ENCODE measurements at places on chromosomes 3 and 15. TPM values are rescaled to one million over a fixed set of nuclear protein-coding genes. Genes with fewer than 3 reads are reported as not detected.

The FILIP1L gene
- 5.3 TPM for total RNA-seq

The IRAK2 gene
- 11.9 TPM for total RNA-seq

The MYEF2 gene
- 44.6 TPM for total RNA-seq

The PPP1R14D gene
- 197 TPM for total RNA-seq

The MYO1E gene
- total RNA-seq = 264 TPM

The IGSF11 gene
- total RNA-seq = 0.67 TPM

Measured in Peyer's patch (tissue), 4 donors.